ENCODE measurements at places on chromosomes 4 and X.

GRCh38 chr4:183770906-183771305 is 111.8 kb downstream of the TRAPPC11 start:
- DNase-seq = no peak

GRCh38 chr4:30396772-30397475 is 323.2 kb upstream of the PCDH7 start:
- no peak for DNase-seq

GRCh38 chr4:38236503-38236902 is 276.3 kb downstream of the PTTG2 start:
- no peak for DNase-seq

DNA sequence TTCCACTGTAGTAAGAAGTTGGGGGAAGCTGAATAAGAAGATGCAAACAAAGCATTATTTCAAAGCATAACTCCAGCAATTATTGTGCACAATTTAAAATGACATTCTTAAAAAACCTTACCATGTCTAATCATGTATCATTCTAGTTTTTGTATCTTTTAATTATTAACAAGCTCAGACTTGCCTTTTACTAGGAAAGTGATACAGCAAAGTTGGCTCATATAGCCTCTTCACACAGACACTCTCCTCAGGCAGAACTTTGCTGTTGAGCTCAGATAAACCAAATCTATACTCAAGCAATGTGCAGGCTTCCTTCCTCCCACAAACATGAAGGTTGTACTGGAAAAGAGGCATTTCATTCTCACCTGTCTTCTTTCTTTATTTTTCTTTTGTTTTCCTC is 358.7 kb upstream of the EMCN start:
- DNase-seq = no peak

- peak; percentile 13 for DNase-seq
These were observed 840 bp downstream of the ZNF711 start for GRCh38 chrX:85244450-85245211.

Data from GM23248 (cell line).